Activated T-helper 1 cell treated with anti-CD3 and anti-CD28 coated beads, Interleukin-2, amount 50 U/mL, for 16 hours (primary cell): ENCODE measurements at places on chromosomes 11 and 22.

GRCh38 chr22:21102659-21103267 is 57.0 kb downstream of the LRRC74B start:
- peak; percentile 62 for DNase-seq

- DNase-seq, result no peak
Observed at GRCh38 chr11:76806608-76807205, 23.6 kb downstream of the TSKU start.

DNA sequence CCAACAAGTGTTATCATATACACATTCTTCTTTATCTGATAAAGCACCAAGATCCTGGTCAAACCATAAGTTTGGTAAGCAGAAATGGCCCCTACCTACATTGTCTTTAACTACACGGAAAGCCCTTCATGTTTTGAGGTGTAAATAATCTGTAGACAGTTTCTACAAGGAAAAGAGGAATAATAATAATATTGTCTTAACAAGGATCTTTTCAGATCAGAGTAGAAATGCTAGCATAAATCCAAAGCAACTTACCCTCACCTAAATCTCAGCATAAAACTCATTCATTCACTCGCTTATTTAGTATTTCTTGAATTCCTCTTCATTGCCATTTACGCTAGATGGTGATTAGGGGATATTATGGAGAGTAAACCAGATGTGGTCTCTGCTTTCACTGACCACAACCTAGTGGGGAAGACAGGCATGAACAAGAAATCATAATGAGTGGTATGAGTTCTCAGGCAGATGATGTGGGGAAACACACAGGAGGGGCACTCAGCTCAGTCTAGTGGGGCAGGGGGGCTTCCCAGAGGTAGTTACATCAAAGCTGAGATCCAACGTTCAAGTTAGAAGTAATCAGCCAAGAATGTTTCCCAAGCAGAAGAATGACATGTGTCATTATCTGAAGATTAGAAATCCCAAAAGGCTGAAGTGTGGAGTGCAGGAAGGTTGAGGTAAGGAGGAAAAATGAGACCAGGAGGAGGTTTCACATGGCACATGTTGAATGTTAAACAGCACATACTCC is 65.4 kb upstream of the ZC3H12C start:
- DNase-seq, result no peak

DNA sequence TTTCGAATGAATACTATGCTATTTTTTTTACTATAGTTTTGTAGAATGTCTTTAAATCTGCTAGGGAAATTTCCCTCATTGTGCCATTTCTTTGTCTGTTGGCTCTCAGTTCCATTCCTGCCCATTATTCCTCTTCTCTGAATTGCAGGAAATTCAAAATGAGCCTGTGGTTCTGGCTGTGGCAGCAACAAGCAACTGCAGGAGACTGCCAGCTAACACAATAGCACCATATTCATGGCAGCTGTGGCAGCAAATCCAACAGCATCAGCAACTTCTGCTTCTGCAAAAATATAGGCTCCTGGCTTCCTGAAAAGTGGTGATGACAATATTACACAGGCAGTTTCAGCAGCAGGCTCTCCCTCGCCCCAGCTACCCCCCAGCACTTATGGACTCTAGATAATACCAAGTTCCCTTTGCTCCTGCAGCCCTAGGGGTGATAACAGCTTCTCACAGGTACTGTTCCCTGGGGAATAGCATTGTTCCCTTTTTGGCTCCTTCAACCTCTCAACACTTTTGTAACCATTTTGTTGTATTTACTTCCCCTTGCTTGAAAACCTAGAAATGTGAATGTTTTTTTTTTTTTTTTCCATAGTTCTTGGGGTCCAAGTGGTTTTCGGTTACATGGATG is 9.3 kb downstream of the PATE4 start:
- no peak for DNase-seq

GRCh38 chr11:34356913-34357700 is 703 bp downstream of the ABTB2 start:
- DNase-seq, result peak; percentile 26

GRCh38 chr11:116412118-116412889 is 360.5 kb downstream of the BUD13 start:
- DNase-seq, result no peak

- DNase-seq, result no peak
Observed at GRCh38 chr22:32618441-32619140, 144.0 kb downstream of the FBXO7 start.

DNA sequence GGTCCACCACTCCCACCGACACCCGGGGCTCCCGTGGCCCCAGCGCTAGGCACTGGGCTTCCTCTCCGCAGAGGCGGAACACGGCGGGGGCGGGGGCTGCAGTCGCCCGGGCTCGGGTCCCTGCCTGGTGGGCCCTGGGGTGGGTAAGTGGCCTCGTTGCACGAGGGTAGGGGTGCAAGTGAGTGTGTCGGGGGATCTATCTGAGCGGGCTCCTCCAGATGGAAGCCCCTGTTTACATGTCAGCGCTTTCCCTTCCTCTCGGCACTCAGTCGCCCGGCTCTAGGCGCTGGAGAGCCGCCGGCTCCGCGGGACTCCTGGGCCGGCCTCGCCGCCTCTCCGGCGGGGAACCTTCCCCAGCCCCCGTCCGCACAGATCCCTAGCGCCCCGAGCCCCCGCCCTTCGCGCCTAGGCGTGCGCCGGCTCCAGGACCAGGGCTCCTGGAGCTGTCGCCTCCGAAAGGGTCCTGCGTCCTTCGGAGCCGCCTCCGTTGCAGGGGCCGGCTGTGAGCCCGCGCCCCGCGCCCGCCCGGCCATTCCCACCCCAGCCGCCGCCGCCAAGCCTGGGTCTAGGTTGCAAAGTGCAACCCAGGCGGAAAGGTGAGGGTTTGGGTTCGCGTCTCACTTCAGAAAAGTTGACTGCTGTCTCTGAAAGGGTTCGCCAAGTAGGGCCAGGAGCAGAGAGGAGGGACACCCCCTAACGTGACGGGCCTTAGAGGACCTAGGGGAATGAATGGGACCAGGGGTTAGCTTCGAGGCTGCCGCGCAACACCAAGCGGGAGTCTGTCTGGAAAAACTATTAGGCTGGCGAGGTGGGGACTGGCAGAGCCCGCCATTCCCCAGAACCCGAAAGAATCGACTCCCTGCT is 978 bp downstream of the FLI1 start:
- DNase-seq, result no peak
